ENCODE measurements at places on chromosomes 5 and 9. TPM values are rescaled to one million over a fixed set of nuclear protein-coding genes. Genes with fewer than 3 reads are reported as not detected.

TMC1 gene
- not detected for total RNA-seq

PLCXD3 gene
- not detected for total RNA-seq

JAKMIP2 gene
- total RNA-seq, result 6.1 TPM

PCDHA1 gene
- total RNA-seq, result not detected

KLHL3 gene
- total RNA-seq, result 5.7 TPM

DNA sequence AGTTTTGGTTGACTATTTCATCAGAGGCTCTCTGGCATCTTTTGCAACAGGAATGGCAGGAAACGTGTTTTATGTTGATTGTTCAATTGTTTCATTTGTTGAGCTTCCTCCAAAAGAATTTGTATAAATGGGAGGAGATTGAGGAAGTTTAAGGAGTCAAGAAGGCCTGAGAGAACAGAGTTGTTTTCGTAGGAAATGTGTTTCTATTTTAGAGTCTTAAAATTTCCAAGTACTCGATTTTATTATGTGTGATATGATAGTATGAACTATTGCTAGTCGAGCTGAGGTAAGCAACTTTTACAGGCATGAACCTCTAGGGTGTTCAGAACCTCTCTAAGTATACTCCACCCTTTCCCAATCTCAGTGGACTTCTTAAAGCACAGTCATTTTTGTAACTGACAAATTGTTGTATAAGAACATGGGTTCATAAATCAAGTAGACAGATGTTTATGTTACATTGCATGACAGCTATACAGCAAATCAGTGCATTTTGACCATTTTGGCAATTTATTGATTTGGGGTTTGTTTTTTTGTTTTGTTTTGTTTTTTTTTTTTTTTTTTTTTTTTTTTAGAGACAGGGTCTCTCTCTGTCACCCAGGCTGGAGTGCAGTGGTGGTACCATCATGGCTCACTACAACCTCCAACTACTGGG lies 47.4 kb downstream of the POLK start:
- H3K27me3 ChIP-seq, result no peaks in the 10 kb centered on the region
- H3K36me3 ChIP-seq, result peaks cover 71% of the 10 kb centered on the region
- H3K4me1 ChIP-seq, result peaks cover 2% of the 10 kb centered on the region
- DNase-seq, result no peak
- no peak overlapping the region for H3K4me3 ChIP-seq
- no peak overlapping the region for H3K27ac ChIP-seq

- H3K4me1 ChIP-seq, result peaks cover 2% of the 10 kb centered on the region
- no peaks in the 10 kb centered on the region for H3K27me3 ChIP-seq
- no peak overlapping the region for H3K27ac ChIP-seq
- H3K4me3 ChIP-seq, result no peak overlapping the region
Measured at GRCh38 chr9:131474711-131475110, 28.0 kb upstream of the POMT1 start.

DNA sequence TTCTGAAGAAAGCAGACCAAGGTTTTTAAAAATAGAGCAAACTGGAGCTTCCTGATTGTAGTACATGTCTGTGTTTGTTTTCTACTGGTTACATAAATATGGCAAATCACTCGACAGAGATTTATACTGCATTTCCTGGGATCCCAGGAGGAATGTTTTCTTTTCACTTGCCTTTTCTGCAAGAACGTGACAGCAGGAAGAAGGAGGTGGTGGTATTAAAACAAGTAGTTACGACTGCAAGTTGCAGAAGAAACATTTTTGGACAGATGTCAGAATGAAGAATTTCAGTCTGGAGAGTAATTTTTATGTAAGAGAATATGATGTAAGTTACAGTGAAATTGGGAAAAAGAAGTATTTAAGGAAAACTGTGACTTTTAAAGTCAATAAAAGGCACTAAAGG lies 253.7 kb upstream of the NFIL3 start:
- H3K4me3 ChIP-seq, result no peak overlapping the region
- H3K27me3 ChIP-seq, result peaks cover 49% of the 10 kb centered on the region
- H3K36me3 ChIP-seq, result no peaks in the 10 kb centered on the region
- DNase-seq, result no peak

DNA sequence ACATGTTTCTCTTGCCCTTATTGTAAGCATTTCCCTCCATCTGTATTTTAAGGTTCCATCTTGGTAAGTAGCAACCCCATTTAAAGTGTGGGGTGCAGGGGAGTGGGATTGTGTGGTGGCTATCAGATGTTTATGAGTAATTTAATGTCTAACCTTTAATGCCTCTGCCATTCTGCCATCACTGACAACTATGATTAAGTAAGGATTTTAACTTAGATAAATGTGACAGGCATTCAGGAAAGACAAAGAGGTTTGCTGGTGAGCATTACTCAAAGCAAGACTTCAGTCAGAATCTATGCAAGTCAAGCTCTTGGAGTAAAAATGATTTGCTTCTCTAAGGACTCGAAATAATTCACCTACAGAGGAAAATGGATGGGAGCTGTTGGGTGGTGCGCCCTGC lies 143.0 kb downstream of the NXNL2 start:
- H3K36me3 ChIP-seq, result no peaks in the 10 kb centered on the region
- H3K4me1 ChIP-seq, result no peaks in the 10 kb centered on the region
- no peak overlapping the region for H3K27ac ChIP-seq

DNA sequence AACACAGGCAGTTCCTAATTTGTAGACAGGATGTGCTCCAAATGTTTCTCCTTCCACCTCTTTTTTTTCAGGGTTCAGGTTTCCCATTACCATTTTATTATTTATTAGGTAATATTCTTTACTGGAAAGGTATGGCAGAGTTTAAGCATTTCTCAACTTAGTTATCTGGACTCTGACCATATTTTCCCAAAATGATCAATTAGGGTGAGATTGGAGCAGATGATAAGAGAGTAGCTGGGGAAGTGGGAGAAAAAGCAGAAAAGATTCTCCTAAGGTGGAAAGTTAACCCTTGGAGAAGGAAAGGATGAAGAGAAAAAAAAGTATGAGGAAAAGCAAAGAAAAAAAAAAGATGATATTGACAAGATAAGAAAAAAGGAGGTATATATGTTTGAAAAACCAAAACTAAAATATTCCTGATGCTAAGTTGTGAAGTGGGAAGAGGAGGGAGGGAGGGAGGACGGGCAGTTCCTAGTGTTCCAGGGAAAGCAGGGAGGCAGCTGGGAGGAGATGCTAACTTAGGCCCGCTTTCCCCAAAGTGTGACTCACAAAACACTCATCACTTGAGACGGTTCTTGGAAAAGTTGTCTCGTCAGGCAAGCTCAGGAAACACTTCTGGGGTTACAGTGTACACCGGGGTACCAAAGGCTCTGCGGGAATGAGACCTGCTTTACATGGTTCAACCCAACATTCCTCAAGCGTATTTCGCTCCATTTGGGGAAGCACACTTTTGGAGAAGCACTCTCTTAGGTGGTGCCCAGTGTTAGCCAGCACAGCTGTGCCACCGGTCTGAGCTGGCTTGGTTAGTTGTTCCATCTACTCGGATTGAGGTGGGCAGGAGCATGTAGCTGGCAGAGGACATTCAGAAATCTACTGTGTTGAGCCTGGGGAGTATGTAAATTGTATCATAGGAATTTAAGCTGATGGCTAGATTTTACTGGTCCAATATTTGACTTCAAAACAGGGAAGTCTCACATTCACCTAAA lies 35.1 kb downstream of the B4GALT1 start:
- no peak overlapping the region for H3K4me3 ChIP-seq
- H3K4me1 ChIP-seq, result peaks cover 44% of the 10 kb centered on the region

GRCh38 chr5:62741761-62742160 lies 163.1 kb downstream of the LRRC70 start:
- no peaks in the 10 kb centered on the region for H3K4me1 ChIP-seq
- no peaks in the 10 kb centered on the region for H3K36me3 ChIP-seq
- no peak for DNase-seq
- peaks cover 12% of the 10 kb centered on the region for H3K27me3 ChIP-seq
- H3K27ac ChIP-seq, result no peak overlapping the region
- H3K4me3 ChIP-seq, result no peak overlapping the region

DNA sequence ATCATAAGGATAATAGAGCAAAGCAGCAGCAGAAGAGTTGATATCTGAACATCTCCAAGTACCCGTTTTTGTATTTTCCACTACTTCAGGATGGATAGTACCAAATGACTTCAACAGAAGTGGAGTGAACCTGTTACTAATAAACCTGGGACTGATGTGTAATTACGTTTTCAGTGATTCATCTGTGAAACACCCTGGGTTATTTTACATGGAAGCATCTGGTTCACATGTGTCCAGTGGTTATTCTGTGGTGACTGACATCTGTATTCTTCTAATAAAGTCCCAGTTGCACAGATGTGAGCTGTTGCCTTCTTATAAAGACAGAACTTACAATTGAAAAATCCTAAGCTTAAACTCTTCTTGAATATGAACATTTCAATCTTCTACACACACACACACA lies 139.7 kb upstream of the VCAN start:
- no peaks in the 10 kb centered on the region for H3K4me1 ChIP-seq
- H3K27me3 ChIP-seq, result no peaks in the 10 kb centered on the region
- no peak overlapping the region for H3K27ac ChIP-seq
- no peaks in the 10 kb centered on the region for H3K36me3 ChIP-seq
- no peak overlapping the region for H3K4me3 ChIP-seq

GRCh38 chr5:73812962-73813588 lies 187.1 kb downstream of the ARHGEF28 start:
- no peaks in the 10 kb centered on the region for H3K4me1 ChIP-seq
- no peaks in the 10 kb centered on the region for H3K36me3 ChIP-seq
- H3K27me3 ChIP-seq, result peaks cover 19% of the 10 kb centered on the region
- H3K4me3 ChIP-seq, result no peak overlapping the region
- no peak for DNase-seq
- no peak overlapping the region for H3K27ac ChIP-seq

DNA sequence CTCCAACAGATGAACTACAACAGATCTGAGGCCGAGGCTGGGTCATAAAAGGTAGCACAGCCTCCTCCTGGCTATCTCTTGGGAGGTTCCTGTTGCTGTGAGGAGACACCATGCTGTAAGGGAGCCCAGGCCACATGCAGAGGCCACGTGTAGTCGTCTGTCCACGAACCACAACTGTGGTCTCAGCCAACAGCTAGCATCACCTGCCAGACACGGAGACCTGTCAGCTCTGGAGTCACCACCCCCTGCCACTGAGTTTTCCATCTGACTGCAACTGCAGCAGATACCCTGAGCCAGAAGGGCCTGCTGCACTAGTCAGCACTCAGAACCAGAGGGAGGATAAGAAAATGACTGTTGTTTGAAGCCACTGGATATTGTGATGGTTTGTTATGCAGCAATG lies 12.7 kb upstream of the GOLM1 start:
- H3K27ac ChIP-seq, result no peak overlapping the region
- peaks cover under 1% of the 10 kb centered on the region for H3K36me3 ChIP-seq
- DNase-seq, result peak; percentile 44

GRCh38 chr9:110712955-110713354 lies 44.4 kb downstream of the MUSK start:
- no peaks in the 10 kb centered on the region for H3K36me3 ChIP-seq
- H3K27me3 ChIP-seq, result no peaks in the 10 kb centered on the region
- no peaks in the 10 kb centered on the region for H3K4me1 ChIP-seq
- H3K4me3 ChIP-seq, result no peak overlapping the region
- no peak for DNase-seq
